ENCODE measurements at places on chromosomes 4 and X.

GRCh38 chr4:12573716-12574115 lies 910.4 kb downstream of the RAB28 start:
- no peak for DNase-seq

DNA sequence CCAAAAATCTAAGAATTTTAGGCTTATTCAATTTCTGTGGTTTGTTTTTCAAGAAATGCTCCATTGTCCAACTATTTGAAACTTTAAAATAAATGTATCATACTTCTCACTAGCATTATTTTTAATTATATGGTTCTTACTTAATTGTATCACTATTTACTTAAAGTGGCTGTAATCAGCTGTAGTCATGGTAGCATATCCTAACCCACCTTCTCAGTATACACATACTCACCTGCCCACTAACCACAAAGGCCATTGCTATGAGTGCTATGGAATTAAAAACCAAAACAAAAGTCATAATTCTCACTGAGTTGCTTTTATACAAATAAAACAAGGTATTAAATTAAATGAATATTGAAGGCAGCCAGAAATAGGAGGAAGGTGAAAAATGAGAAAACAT lies 5.0 kb downstream of the FBXO8 start:
- DNase-seq: no peak

DNA sequence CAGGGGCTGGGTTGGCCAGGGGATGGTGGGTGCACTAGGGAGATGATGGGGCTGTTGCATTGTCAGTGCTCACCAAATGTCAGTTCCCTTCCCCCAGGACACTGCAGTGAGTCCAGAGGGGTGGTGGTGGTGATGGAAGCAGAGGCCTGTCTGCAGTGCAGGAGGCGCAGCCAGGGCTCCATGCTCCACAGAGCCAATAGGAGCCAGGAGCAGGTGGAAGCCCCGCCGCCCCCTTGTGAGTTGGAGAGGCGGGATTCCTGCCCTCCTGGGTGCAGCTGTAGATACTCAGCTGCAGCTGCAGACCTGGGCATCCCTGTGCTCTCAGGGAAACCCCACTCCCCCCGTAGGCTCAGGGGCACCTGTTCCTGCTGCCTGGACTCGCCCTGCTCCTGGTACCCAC lies 284.7 kb downstream of the EVC2 start:
- DNase-seq: no peak

- peak; percentile 82 for DNase-seq
Measured at GRCh38 chrX:109732807-109733612, at the start of gene ACSL4. ACSL4 (minus strand) TSS chrX:109733257; CDS start chrX:109683363, 49,894 bp downstream.

DNA sequence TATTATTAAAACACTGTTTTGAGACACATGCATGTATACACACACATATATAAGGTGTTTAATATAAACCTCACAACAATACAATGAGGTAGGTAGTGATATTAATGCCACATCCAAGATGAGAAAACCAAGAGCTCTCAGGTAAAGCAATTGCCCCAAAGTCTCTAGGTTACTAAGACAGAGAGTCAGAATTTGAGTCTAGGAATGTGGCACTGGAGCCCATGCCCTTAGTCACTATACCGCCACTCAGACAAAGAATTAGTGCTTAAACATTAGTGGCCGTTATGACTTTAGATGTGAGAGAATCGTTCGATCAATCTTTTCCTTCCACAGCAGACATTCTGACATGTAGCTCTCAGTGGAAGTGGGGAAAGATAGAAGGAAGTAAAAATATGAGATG lies 108.2 kb upstream of the ACSL4 start:
- DNase-seq: no peak

DNA sequence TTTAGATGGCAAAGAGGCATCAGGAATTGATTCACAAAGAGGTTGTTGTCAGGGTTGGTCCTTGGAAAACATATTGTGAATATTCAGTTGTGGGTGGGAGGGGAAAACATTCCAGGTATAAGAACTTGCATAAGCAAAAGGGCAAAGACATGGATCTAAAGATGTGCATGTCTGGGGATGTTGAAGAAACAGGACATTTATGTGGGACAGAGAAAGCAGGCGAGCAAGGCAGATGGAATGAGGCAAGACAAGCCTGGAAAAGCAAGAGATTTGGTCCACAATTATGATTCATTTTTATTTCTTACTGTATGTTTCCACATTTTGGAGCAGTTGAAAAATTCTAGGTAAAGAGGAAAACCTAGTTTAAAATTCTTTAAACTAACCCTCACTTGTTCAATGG lies 134.9 kb upstream of the CXXC4 start:
- no peak for DNase-seq

- DNase-seq: no peak
Measured at GRCh38 chr4:150625033-150625432, 43.1 kb downstream of the MAB21L2 start.

- DNase-seq: no peak
Measured at GRCh38 chr4:42464550-42465094, 67.3 kb downstream of the SHISA3 start.

DNA sequence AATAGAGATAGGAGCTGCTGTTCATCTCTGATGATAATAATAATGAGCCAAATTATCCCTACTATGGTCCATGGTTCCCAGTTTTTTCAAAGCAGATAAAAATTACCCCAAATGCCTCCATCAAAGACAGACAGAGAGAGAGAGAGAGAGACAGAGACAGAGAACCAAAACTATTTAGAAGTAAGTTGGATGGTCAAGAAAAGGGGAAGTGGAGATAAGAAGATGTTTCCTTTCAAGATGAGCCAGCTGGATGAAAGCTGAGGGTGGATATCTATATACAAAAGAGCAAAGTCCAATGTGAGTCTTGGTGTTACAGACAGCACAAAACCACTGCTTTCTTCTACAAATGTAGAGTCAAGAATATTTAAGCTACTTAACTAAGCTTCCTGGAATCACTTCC lies 173.9 kb downstream of the GRIA3 start:
- no peak for DNase-seq

DNA sequence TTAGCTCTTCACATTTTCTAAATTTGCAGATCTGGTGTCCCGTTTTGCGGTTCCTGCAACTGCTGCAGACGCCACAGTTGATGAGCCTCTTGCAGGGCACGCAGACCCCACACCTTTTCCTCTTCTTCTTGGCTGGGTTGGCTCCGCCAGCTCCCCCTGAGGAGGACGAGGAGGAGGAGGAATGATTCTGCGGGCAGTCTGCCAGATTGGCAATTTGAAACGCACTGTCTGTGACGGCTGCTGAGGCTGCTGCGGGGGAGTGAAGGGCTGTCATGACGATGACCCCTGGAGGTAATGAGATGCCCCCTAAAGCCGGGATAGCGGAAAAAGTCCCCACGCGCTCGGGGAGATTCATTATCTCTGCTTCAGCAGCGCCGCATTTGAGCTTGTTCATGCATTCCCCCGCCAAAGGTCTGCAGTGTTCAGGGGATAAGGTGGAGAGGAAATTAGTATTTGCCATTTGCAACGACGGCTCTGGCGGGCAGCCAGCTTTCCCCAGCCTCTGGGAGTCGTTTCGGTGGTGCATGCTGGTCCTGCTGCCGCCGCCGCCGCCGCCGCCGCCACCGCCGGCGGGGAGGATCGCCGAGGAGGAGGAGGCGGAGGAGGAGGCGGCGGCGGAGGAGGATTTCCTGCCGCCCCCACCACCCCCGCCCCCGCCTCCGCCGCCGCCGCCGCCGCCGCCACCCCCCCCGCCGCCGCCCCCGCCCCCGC lies 3.8 kb downstream of the CXXC4 start:
- no peak for DNase-seq

DNA sequence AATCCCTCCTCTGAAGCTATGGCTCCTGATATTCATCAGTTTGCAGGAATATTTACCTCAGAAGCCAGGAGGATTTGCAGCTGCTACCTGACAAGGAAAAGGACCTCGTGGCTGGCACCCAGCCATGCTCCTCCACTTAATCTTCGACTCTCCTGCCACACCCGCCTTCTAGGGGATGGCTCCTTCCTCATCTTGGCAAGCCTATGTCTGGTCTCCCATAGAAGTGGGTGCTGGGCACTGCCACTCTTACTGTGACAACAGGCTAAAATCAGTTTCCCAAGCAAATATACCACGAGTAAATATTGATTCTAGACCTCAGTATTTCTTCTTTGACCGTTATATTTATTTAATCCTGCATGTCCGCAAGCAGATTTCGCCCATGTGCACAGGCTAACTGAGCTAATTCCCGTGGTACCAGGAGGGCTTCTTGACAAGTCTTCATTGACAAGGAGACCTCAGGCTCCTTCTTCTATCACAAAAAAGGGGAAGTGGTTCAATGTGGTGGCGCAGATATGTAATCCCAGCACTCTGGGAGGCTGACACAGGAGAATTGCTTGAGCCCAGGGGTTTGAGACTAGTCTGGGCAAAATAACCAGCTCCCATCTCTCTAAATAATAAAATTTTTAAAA lies 52.6 kb upstream of the DCTD start:
- DNase-seq: no peak

GRCh38 chrX:9465380-9466123 lies 694 bp downstream of the TBL1X start:
- DNase-seq: no peak

- DNase-seq: no peak
Measured at GRCh38 chr4:15237648-15238230, 190.1 kb upstream of the C1QTNF7 start.

GRCh38 chrX:137171626-137172025 lies 137.8 kb upstream of the GPR101 start:
- DNase-seq: no peak

GRCh38 chr4:19478791-19479190 lies 772.9 kb upstream of the SLIT2 start:
- DNase-seq: no peak

- DNase-seq: no peak
Measured at GRCh38 chr4:155688860-155689259, 22.2 kb downstream of the GUCY1A1 start.

GRCh38 chrX:105229146-105229545 lies 8.7 kb upstream of the TEX13A start:
- no peak for DNase-seq

GRCh38 chr4:17103231-17103630 lies 204.8 kb upstream of the LDB2 start:
- DNase-seq: no peak

DNA sequence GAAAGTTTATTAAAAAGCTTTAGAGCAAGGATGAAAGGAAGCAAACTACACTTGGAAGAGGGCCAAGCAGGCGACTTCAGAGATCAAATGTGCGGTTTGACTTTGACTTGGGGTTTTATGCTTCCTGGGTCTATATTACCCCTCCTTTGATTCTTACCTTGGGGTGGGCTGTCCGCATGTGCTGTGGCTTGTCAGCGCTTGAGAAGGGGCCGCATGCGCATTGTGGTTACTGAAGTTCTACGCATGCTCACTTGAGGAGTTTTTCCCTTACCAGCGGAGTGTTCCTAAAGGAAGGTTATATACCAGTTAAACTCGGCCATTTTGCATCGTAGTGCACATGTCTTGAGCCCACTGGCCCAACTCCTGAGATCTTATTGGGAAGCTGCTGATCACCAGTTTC lies 9.9 kb downstream of the ZNF157 start:
- peak; percentile 38 for DNase-seq

GRCh38 chrX:24019448-24019847 lies 7.5 kb downstream of the KLHL15 start:
- no peak for DNase-seq

DNA sequence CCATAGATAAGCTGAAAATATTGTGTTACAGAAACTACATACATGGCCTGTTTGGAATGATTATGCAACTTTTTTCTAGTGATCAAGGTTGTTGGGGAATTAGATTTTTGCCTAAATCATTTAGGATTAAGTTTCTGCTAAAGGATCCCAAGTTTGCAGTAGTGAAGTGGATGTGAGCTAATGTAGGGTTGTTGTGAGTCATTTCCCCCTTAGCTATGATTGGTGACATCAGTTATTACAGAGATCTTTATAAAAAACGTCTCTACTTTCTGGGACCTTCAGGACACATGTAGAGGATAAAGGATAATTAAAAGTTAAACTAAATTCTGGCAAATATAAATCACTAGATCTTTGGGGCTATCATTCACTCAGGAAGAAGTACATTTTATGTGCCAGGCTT lies 133.3 kb downstream of the GATB start:
- no peak for DNase-seq

DNA sequence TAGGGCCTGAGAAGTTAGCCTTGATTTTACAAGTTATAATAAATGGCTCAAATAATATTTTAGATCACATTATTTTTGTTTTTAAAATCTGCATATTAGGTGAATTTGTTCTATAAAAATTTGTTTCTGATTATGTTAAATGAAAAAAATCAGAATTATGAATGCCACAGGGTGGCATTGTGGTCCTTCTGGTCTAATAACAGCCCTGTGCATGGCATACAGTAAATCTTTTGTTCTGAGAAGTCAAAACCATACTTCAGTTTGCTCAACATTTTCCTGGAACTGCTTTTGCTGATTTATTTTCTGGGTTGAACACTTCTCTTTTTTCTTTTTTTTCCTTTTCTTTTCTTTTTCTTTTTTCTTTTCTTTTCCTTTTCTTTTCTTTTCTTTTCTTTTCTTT lies 101.0 kb upstream of the UBQLN2 start:
- DNase-seq: no peak

- no peak for DNase-seq
Measured at GRCh38 chrX:72297953-72298730, 7.6 kb downstream of the CITED1 start.

DNA sequence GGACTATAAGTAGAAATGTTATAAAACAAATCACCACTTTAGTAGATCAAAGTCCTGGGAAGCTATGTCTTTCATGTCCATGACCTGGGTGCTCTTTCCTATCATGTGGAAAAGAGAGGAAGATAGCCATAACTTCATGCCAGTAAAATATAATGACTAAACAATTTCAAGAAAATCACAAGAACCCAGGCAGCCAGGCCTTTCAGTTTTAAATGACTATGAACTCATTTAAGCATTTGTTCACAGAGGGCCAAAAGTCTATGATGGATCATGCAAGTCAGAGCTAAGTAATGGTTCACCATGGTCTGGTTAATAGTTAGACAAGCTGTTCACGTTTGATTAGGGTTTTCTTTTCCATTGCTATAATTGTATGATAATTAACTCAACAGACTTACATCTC lies 155.8 kb downstream of the PPARGC1A start:
- DNase-seq: no peak

GRCh38 chr4:148778980-148779675 lies 336.9 kb upstream of the NR3C2 start:
- no peak for DNase-seq

- DNase-seq: no peak
Measured at GRCh38 chr4:168605411-168605810, 108.6 kb downstream of the PALLD start.

Measured in stimulated activated CD4-positive, alpha-beta T cell treated with anti-CD3 and anti-CD28 coated beads, Interleukin-12 subunit alpha, Interleukin-12 subunit beta, amount 100 ng/mL, for 24 hours (primary cell).